ENCODE measurements at places on chromosomes 6 and 20. TPM values are rescaled to one million over a fixed set of nuclear protein-coding genes. Genes with fewer than 3 reads are reported as not detected.

GRCh38 chr6:148635070-148635743 lies 111.6 kb upstream of the UST start:
- no peaks in the 10 kb centered on the region for H3K4me1 ChIP-seq
- no peaks in the 10 kb centered on the region for H3K27me3 ChIP-seq
- no peaks in the 10 kb centered on the region for H3K36me3 ChIP-seq
- no peak for DNase-seq

Gene LRFN2
- not detected for total RNA-seq

Gene SMOC2
- total RNA-seq = not detected

Gene EPB41L1
- 11.1 TPM for total RNA-seq

GRCh38 chr6:43772681-43773049 lies 2.7 kb downstream of the VEGFA start:
- peak overlapping the region; percentile 71 for H3K27ac ChIP-seq
- H3K36me3 ChIP-seq = peaks cover 1% of the 10 kb centered on the region
- no peak overlapping the region for H3K4me3 ChIP-seq

DNA sequence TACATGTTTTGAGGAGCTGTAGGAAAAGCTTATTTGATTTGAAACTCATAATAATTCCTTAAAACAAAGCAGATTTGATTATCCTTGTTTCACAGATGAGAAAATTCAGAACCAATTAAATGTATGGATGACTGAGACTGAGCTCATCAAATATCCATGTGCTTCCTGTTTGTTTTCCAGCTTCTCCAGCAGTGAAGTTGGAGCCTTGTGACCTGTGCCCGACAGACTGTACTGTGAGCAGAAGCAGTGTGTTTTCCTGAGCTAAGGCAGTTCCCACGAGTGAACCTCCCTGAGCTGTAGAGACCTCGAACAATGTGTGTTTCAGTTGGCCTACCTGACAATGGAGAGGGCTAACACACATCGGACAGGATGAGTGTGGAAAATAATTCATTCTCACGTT lies 599.5 kb upstream of the NRSN1 start:
- no peak overlapping the region for H3K4me3 ChIP-seq
- no peaks in the 10 kb centered on the region for H3K4me1 ChIP-seq
- DNase-seq = peak; percentile 1
- H3K36me3 ChIP-seq = no peaks in the 10 kb centered on the region

DNA sequence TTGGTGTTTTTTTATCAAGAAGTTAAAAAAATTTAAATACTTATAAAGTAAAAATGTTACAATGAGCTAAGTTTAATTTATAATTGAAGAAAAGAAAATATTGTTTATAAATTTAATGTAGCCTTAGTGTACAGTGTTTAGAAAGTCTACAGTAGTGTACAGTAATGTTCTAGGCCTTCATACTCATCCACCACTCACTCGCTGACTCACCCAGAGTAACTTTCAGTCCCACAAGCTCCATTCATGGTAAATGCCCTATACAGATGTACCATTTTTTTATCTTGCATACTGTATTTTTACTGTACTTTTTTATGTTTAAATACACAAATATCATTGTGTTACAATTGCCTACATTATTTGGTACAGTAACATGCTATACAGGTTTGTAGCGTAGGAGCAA lies 26.0 kb downstream of the HTR1E start:
- no peak overlapping the region for H3K4me3 ChIP-seq
- no peaks in the 10 kb centered on the region for H3K36me3 ChIP-seq
- no peak for DNase-seq
- H3K4me1 ChIP-seq = peaks cover 5% of the 10 kb centered on the region
- H3K27me3 ChIP-seq = no peaks in the 10 kb centered on the region

DNA sequence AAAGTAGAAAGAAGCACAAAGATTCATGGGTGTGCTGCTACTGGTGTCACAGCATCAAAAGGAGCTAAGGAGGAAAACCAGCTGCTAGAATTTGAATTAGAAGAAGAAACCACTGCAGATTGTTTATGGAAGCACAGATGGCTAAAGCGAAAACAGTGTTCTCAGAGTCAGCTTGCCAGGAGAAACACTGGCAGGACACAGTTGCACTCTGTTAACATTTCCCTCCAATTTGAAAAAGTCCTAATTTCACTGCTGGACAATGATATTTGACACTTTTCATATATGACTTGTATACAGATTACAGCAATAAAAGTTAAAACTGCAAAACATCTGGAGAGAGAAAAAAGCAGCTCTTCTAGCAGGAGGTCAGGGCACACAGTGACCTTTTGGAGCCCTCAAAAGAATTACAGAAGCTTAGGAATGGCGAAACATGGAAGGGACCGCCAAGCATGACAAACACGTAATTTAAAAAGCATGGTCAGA lies 314.5 kb downstream of the COL12A1 start:
- DNase-seq = no peak
- no peak overlapping the region for H3K4me3 ChIP-seq
- no peak overlapping the region for H3K27ac ChIP-seq
- no peaks in the 10 kb centered on the region for H3K27me3 ChIP-seq
- H3K36me3 ChIP-seq = no peaks in the 10 kb centered on the region
- no peaks in the 10 kb centered on the region for H3K4me1 ChIP-seq

GRCh38 chr6:29737707-29738630 lies 14.7 kb downstream of the HLA-F start:
- H3K36me3 ChIP-seq = no peaks in the 10 kb centered on the region
- no peak overlapping the region for H3K4me3 ChIP-seq
- peak; percentile 62 for DNase-seq
- no peaks in the 10 kb centered on the region for H3K27me3 ChIP-seq
- no peaks in the 10 kb centered on the region for H3K4me1 ChIP-seq
- H3K27ac ChIP-seq = no peak overlapping the region

GRCh38 chr6:110415086-110415916 lies at the start of gene DDO:
Gene DDO, minus strand, starts transcription at chr6:110415575. Its CDS starts 2,113 bp downstream, at chr6:110413462.
- no peak within 1 kb of the TSS for H3K4me3 ChIP-seq
- no peaks in the 10 kb centered on the region for H3K36me3 ChIP-seq
- H3K4me1 ChIP-seq = no peaks in the 10 kb centered on the region
- no peaks in the 10 kb centered on the region for H3K27me3 ChIP-seq

- DNase-seq = peak; percentile 94
- no peaks in the 10 kb centered on the region for H3K36me3 ChIP-seq
- H3K27ac ChIP-seq = no peak within 1 kb of the TSS
- H3K4me1 ChIP-seq = peaks cover 3% of the 10 kb centered on the region
Observed at GRCh38 chr20:13995086-13995665, at the start of gene MACROD2. Gene MACROD2, plus strand, starts transcription at chr20:13995516.

DNA sequence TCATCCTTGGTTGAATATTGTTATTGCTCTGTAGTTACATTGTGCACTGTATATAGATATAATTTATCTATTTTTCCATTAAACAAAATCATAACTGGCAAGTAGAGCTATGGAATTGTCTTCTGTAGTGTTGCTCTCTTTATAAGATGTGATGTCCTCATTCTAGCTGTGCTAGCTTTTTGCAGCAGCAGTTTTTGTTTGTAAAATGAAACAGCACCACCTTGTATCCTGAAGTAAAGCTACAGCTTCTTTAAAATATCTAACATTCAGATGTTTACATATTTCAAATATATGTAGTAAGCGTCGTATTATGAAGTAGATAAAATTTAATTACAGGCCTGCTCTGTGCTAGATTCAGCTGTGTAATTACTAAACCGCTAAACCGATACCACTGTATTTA lies 328.8 kb upstream of the MANEA start:
- H3K27me3 ChIP-seq = no peaks in the 10 kb centered on the region
- H3K27ac ChIP-seq = no peak overlapping the region
- H3K36me3 ChIP-seq = no peaks in the 10 kb centered on the region
- no peak overlapping the region for H3K4me3 ChIP-seq

GRCh38 chr6:139257821-139258398 lies 33.9 kb downstream of the TXLNB start:
- no peak for DNase-seq
- H3K4me1 ChIP-seq = no peaks in the 10 kb centered on the region
- H3K36me3 ChIP-seq = no peaks in the 10 kb centered on the region
- H3K27ac ChIP-seq = no peak overlapping the region
- no peak overlapping the region for H3K4me3 ChIP-seq
- H3K27me3 ChIP-seq = no peaks in the 10 kb centered on the region

GRCh38 chr6:100008857-100009256 lies 14.8 kb upstream of the MCHR2 start:
- H3K27me3 ChIP-seq = peaks cover 8% of the 10 kb centered on the region
- H3K4me1 ChIP-seq = no peaks in the 10 kb centered on the region
- H3K4me3 ChIP-seq = no peak overlapping the region

DNA sequence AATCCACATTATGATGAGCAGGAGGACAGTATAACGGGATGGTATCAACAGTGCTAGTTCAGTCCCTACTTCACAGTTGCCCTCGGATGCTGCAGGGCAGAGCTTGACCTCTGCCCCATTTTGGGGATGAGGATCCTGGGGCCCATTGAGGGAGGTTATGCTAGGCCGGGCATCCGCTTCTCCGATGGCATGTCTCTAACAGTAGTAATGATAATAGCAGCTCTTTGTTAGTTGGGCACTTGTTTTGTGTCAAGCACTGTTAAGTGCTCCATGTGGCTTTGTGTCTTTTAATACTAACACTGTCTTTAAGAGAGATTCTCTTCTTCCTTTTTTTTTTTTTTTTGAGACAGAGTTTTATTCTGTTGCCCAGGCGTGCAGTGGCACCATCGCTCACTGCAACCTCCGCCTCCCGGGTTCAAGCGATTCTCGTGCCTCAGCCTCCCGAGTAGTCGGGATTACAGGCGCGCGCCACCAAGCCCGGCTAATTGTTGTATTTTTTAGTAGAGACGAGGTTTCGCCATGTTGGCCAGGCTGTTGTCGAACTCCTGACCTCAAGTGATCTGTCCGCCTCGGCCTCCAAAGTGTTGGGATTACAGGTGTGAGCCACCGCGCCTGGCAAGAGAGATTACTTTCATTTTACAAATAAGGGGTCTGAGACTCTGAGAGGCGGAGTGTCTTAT lies 1.1 kb downstream of the MAPRE1 start:
- peak overlapping the region; percentile 94 for H3K4me3 ChIP-seq
- H3K4me1 ChIP-seq = peaks cover 28% of the 10 kb centered on the region
- no peak for DNase-seq
- no peaks in the 10 kb centered on the region for H3K27me3 ChIP-seq

DNA sequence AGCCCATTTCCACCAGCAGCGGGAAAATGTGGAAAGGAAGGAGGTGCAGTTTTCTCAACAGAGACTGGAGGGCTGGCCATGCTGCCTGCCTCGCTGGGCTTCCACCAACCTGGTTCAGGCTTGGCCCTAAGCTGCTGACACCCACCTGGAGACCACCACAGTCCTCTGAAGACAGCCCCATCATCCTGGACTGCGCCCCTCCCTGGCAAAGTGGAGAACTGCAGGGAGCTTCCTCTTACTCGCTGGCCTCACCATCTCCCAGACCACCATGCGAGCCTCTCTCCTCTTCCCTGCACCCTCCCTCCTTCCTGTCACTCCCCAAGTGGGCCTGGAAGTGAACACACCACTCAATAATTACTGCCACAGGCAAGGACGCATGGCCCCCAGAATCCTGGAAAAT lies 71.5 kb downstream of the PSMG4 start:
- H3K4me1 ChIP-seq = peaks cover 3% of the 10 kb centered on the region
- no peak overlapping the region for H3K27ac ChIP-seq
- no peaks in the 10 kb centered on the region for H3K36me3 ChIP-seq

Gene MCHR2
- total RNA-seq = not detected

DNA sequence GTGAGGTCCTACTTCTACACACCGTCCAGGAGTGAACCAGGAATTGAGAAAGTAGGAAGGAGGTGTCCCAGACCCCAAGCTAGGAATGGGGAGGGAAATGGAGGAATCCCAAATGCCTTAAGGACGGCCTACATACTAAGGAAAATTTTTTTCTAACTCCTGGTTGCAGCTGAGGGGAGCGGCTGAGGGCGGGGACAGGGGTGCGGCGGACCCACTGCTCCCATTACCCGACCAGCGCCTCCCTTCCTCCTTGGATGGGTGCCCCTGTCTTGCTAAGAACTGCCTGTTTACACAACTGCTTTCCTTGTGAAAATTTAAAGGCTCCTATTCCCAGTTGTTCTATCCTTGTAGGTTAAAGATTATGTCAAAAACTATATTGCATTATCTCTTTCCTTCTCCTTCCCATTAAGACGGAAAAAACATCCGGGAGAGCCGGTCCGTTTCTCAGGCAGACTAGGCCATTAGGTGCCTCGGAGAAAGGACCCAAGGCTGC lies 699 bp upstream of the HSPA1B start:
- H3K36me3 ChIP-seq = no peaks in the 10 kb centered on the region
- H3K4me1 ChIP-seq = peaks cover 19% of the 10 kb centered on the region
- no peak for DNase-seq

GRCh38 chr20:36773107-36773596 lies 411 bp downstream of the DSN1 start:
- H3K27me3 ChIP-seq = no peaks in the 10 kb centered on the region
- H3K27ac ChIP-seq = peak overlapping the region; percentile 89
- peaks cover 22% of the 10 kb centered on the region for H3K4me1 ChIP-seq
- H3K36me3 ChIP-seq = no peaks in the 10 kb centered on the region
- peak; percentile 18 for DNase-seq

Gene ZNF391
- total RNA-seq = 0.42 TPM

Gene FABP7
- not detected for total RNA-seq

- H3K4me3 ChIP-seq = no peak overlapping the region
- H3K4me1 ChIP-seq = no peaks in the 10 kb centered on the region
- H3K27ac ChIP-seq = no peak overlapping the region
- no peaks in the 10 kb centered on the region for H3K27me3 ChIP-seq
- no peaks in the 10 kb centered on the region for H3K36me3 ChIP-seq
- DNase-seq = no peak
Observed at GRCh38 chr6:137843211-137843610, 23.8 kb upstream of the TNFAIP3 start.

Gene CST1
- not detected for total RNA-seq

GRCh38 chr6:146819596-146820320 lies 221.0 kb downstream of the ADGB start:
- H3K4me1 ChIP-seq = no peaks in the 10 kb centered on the region
- H3K27ac ChIP-seq = no peak overlapping the region
- no peak for DNase-seq
- H3K4me3 ChIP-seq = no peak overlapping the region
- H3K27me3 ChIP-seq = no peaks in the 10 kb centered on the region
- H3K36me3 ChIP-seq = no peaks in the 10 kb centered on the region

DNA sequence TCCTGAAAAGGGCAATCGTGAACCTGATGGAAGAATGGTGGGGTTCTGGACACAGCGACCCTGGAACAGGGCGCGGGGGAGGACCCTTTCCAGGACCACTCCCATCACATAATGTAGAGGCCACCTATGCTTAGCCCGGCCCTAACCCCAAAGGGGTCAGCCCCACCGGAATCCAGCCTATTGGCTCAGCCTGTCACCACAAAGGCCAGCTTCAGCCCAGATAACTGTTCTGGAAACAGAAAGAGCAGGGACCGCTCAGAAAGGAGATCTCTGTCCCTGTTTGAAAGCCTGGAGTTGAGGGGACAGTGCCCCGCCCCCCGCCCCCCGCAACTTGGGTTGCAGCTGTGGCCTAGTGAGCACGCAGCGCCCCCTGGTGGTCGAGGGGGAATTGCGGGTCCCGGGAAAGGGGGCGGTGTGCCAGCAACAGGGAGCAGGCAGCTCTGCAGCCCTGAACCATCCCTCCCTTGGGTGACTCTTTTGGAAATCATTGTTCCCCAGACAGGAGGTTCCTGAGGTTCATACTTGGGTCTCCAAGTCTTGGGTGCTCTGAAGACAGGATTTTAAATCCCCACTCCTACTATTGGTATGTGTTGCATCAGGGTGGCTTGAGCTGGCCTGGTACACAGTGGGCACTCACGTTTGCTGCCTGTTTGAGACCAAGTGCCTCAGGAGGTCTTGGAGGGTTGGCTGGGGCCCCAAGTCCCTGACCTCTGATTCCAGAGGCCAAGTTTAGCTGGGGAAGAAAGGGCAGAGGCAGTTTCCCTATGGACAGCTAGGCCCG lies 1.5 kb downstream of the SIGLEC1 start:
- H3K36me3 ChIP-seq = no peaks in the 10 kb centered on the region
- H3K4me1 ChIP-seq = no peaks in the 10 kb centered on the region
- no peaks in the 10 kb centered on the region for H3K27me3 ChIP-seq
- DNase-seq = peak; percentile 58

All from endothelial cell of umbilical vein (primary cell).